Astrocyte (in vitro differentiated cells and primary cell): ENCODE measurements at places on chromosomes 16 and 17. TPM values are rescaled to one million over a fixed set of nuclear protein-coding genes. Genes with fewer than 3 reads are reported as not detected.

GRCh38 chr17:40532520-40533253, 31.3 kb upstream of the TNS4 start:
- H3K36me3 ChIP-seq, result no peaks in the 10 kb centered on the region
- H3K27me3 ChIP-seq, result no peaks in the 10 kb centered on the region
- H3K4me3 ChIP-seq, result no peak overlapping the region
- H3K4me1 ChIP-seq, result peaks cover 26% of the 10 kb centered on the region
- no peak overlapping the region for H3K27ac ChIP-seq
- DNase-seq, result no peak

- H3K4me1 ChIP-seq, result peaks cover 17% of the 10 kb centered on the region
- H3K27me3 ChIP-seq, result no peaks in the 10 kb centered on the region
- no peak overlapping the region for H3K27ac ChIP-seq
- H3K36me3 ChIP-seq, result peaks cover 2% of the 10 kb centered on the region
- DNase-seq, result no peak
Observed at GRCh38 chr17:82596296-82596695, 51.9 kb downstream of the WDR45B start.

GRCh38 chr16:67246756-67247191, 507 bp downstream of the FHOD1 start:
- H3K27ac ChIP-seq, result peak overlapping the region; percentile 72
- H3K4me3 ChIP-seq, result peak overlapping the region; percentile 74
- peaks cover 57% of the 10 kb centered on the region for H3K4me1 ChIP-seq
- DNase-seq, result no peak

DNA sequence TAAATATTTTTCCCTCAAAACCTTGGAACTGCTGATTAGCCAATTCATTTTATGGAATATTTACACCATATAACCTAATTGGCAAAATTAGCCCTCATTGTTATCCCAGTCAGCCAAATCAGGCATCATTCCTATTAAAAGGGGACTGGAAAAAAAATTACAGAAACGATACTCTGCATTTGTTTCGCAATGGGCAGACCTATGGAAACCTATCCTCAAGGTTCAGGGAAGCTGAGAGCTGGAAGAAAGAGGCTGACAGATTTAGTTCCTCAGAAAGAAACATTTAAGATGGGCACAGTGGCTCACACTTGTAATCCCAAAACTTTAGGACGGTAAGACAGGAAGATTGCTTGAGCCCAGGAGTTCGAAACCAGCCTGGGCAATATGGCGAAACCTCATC, 85.6 kb upstream of the RPH3AL start:
- no peaks in the 10 kb centered on the region for H3K4me1 ChIP-seq
- H3K27ac ChIP-seq, result no peak overlapping the region
- H3K36me3 ChIP-seq, result peaks cover 14% of the 10 kb centered on the region
- no peak for DNase-seq

DNA sequence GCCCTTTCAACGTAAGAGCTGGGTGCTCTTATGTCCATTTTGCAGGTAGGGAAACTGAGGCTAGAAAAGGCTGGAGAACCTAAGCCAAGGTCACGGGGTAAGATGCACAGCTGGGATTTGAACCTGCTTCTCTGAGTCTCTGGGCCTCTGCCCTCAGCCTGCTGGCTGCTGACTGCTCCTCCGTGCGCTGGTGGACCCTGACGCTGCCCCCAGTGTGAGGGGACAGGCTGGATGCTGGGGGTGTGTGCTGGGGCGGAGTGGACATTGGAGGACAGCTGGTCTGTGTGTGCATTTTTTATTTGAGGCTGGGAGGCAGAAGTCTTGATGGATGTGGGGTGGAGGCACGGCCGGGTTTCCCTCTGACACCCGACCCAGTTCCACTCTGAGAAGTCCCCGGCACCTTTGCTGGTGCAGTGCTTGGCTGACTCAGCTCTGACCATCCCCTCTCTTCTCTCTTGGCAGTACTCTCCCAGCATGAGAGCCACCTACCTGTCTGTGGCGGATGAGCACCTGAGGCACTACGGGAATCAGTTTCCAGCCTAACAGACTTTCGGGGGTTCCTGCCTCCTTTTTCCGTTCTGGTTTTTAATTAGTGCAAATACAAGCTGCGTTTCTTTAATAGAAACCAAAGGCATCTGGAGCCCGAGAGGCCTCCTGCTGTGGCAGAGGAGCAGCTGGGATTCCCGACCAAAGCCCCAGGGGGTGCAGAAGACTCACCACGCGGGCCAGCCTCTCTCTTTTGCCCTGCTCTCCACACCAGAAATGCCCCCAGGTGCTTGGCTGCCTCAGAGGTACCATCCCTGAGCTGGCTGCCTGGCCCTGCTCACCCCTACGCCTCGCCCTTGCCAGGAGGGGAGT, 14.1 kb upstream of the DNAI2 start:
- peaks cover 3% of the 10 kb centered on the region for H3K27me3 ChIP-seq
- DNase-seq, result no peak

Gene HSD17B2
- total RNA-seq, result 0.20 TPM in 1 of 2 replicates, not detected in the other

- H3K36me3 ChIP-seq, result no peaks in the 10 kb centered on the region
- no peak overlapping the region for H3K4me3 ChIP-seq
- no peak overlapping the region for H3K27ac ChIP-seq
Observed at GRCh38 chr16:62445909-62446308, 409.7 kb upstream of the CDH8 start.

Gene CMTR2
- 16.0 TPM in 2 replicates for total RNA-seq
